CD4-positive, alpha-beta T cell treated with Interleukin-6 for 4 hours (primary cell): ENCODE measurements at places on chromosomes 4 and X.

- peak; percentile 74 for DNase-seq
Measured at GRCh38 chr4:153497091-153497531, 31.0 kb downstream of the TMEM131L start.

GRCh38 chr4:8439914-8440491 lies 520 bp downstream of the ACOX3 start:
- no peak for DNase-seq

DNA sequence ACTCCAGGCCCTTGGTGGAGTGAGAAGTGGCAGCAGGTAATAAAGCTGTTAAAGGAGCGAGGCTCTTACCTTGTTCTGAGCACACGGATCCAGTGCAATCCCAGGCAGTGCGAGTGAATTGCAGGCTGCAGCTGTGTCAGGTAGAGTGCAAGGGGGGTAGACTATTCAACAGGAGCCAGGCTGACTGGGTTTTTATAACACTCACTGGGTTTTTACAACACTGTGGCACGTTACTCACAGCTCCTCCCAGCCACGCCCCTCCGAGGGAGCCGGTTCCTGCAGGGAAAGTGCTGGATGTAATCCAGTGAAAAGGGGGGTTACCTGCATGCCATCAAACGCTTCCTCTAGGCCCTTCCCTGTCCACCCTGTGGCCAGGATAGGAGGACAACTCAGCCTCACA lies 358 bp downstream of the FGFBP1 start:
- no peak for DNase-seq

- peak; percentile 33 for DNase-seq
Measured at GRCh38 chrX:101759000-101759399, 99.3 kb upstream of the ARMCX2 start.

- DNase-seq: peak; percentile 61
Measured at GRCh38 chrX:40098264-40099054, 701 bp upstream of the BCOR start.

DNA sequence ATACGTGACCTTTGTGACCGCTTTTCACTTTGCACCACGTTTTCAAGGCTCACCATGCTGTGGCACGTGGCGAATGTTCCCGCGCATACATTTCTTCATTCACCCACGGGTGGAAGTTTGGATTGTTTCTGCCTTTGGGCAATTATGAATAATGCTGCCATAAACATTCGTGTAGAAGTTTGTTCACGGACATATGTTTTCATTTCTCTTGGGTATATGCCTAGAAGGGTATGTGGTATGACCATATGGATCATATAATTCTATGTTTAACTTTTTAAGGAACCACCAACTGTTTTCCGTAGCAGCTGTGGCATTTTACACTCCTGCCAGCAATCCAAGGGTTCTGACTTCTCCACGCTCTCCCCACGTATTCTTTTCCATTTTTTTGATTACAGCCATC lies 60.9 kb upstream of the MXD4 start:
- no peak for DNase-seq

GRCh38 chrX:5113128-5113527 lies 1115.5 kb downstream of the NLGN4X start:
- DNase-seq: no peak

- peak; percentile 69 for DNase-seq
Measured at GRCh38 chrX:40153345-40154249, 55.8 kb upstream of the BCOR start.

DNA sequence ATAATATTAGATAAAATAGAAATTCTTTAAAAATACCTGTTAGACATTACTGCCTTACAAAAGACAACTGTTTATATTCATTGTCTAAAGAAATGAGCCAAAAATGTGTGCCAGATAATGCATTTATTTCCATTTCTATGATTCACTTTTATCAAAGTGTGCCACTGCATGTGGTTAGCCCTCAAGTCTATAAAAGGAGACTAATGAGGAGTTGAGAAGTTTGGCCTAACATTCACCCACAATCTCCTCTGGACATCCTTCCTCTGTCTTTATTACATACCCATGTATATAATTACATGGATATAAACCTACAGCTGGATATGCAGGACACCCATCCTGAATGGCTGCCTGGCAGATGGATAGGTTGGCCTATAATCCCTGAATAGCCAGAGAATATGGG lies 42.6 kb upstream of the PDE5A start:
- no peak for DNase-seq

DNA sequence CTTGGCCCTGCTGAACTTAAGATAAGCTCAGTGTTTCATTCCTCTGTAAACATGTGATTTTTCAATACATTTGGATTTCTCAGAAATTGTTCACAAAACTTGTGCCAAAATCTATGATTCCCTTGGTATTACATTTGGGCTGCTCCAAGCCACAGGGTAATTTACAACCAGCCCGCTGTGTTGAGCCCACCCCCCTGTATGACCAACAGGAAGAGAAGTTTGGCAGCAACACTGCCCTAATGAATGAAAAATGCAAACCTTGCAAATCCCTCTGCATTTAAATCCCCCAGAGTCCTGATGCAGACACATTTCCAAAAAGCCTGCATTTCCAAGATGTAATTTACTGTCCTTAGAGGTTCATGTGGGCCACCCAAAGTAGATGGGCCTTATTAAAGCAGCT lies 34.1 kb upstream of the GAB1 start:
- no peak for DNase-seq

GRCh38 chrX:103586659-103587058 lies 1.3 kb downstream of the TCEAL4 start:
- DNase-seq: no peak

- DNase-seq: no peak
Measured at GRCh38 chrX:148774276-148774675, 273.9 kb downstream of the AFF2 start.

GRCh38 chr4:104549736-104550135 lies 55.0 kb upstream of the CXXC4 start:
- no peak for DNase-seq

DNA sequence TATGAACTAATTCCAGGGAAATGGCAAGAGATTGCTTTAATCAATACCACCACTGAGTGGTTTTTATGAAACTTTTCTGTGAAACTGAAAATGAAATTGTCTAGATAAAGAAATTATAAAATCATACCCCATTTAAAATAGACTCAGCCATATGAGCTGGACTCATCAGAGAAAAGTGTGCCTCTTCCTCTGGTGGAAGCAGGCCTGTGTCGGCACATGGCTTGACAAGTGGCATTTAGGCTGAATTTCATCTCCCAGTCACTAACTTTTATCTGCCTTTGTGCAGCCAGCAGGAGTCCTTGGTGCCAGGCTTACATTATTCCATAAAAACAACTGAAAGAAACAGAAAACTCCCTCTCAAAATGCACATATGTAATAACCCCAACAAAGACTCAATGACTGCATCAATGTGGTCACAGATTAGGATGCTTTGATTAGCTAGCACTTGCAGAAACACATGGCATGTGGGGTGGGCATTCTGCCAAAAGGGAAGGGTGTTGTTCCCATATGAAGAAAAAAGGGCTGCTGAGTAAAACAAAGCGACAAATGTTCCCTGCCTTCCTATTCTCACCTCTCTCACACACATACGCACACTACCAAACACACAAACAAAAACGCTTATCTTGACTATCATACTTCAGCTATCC lies 232.3 kb downstream of the PABPC4L start:
- no peak for DNase-seq

- no peak for DNase-seq
Measured at GRCh38 chr4:86791126-86791525, 58.1 kb downstream of the SLC10A6 start.

GRCh38 chr4:75995727-75996126 lies 5.0 kb upstream of the SDAD1 start:
- DNase-seq: peak; percentile 12

- no peak for DNase-seq
Measured at GRCh38 chrX:27446423-27446822, 16.7 kb downstream of the PPP4R3C start.

GRCh38 chr4:168028970-168029597 lies 63.3 kb upstream of the ANXA10 start:
- DNase-seq: no peak

GRCh38 chr4:183552274-183553146 lies 47.7 kb downstream of the ING2 start:
- DNase-seq: no peak

GRCh38 chrX:16162391-16162790 lies 4.9 kb upstream of the MAGEB17 start:
- no peak for DNase-seq

DNA sequence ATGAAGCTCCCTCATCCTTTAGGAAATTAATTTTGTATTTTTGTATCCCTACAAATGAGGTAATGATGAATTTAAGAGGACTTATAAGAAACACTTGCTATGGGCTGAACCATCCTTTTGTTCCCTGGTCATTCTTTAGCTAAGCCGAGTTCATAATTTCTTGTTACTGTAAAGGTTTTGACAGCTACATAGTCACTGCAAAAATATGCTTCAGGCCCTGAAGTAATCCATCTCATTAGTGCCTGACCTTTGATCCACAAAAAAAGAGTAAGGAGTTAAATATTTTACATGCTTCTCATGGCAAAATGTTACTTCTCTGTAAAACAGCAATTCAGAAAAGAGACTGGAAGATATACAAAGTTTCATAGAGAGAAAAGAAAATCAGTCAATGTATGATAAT lies 290.6 kb upstream of the SLIT2 start:
- no peak for DNase-seq

GRCh38 chr4:86032476-86033022 lies 327.3 kb downstream of the MAPK10 start:
- DNase-seq: no peak

DNA sequence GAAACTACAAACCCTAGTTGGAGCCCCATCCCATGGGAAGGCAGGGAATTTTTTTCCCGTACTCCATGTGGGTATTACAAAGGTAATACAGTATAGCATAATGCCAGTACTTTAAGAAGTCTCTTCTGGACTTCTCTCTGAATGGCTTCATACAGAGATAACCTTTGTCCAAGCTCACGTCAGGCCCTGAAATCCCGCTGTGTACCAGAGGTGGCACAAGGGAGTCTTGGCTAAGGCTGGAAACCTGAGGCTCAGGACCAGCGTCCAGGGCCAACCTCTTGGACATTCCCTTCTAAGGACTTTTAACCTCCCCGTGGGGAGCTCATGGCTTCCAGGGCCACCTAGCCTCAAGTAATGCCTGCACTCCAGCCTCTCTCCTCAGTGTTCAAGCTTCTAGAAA lies 338.9 kb upstream of the FAM241A start:
- DNase-seq: no peak

DNA sequence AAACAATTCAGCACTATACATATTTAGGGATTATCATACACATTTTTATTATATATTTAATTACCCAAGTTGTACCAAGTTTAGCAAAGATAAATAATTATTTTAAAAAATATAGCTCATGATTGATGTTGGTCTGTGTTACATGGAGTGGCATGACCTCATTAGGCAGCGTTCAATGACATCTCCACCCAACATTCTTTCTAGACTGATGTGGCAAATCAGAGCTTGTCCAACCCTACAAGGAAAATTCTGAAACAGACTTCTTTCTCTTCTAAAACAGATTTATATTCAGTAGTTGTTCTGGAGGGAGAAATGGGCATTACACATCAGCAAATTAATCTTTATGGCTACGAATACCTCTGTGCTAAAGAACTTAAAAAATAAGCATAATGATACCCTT lies 189.7 kb downstream of the PDGFC start:
- DNase-seq: no peak

DNA sequence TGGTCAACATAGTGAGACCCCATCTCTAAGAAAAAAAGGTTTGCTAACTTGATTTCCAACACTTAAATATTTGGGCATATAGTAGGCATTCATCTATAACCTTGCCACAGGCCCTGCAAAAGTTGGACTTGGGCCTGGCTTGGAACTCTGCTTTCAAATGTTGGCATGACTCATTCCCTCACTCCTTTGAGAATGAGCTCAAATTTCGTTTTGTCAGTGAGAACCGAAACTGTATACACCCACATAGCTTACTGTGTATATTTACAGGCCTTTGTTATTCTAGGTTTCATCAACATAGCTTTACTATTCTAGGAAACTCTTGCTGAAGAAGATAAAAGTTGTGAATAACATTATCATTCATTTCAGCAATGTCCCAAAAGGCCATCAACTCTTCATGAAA lies 88.7 kb upstream of the ELOVL6 start:
- DNase-seq: no peak

- DNase-seq: no peak
Measured at GRCh38 chr4:113347245-113347644, 297.8 kb downstream of the ANK2 start.

- DNase-seq: no peak
Measured at GRCh38 chrX:115251458-115252233, 17.8 kb upstream of the LRCH2 start.

DNA sequence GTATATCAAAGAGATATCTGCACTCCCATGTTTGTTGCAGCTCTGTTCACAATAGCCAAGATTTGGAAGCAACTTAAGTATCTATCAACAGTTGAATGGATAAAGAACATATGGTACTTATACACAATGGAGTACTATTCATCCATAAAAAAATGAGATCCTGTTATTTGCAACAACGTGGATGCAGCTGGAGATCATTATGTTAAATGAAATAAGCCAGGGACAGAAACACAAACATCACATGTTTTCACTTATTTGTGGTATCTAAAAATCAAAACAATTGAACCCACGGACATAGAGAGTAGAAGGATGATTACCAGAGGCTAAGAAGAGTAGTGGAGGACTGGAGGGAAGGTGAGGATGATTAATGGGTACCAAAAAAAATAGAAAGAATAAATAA lies 14.2 kb downstream of the IQCM start:
- DNase-seq: no peak

GRCh38 chr4:6453688-6453990 lies 18.8 kb downstream of the PPP2R2C start:
- no peak for DNase-seq

- no peak for DNase-seq
Measured at GRCh38 chr4:97404876-97405523, 738.3 kb downstream of the STPG2 start.

DNA sequence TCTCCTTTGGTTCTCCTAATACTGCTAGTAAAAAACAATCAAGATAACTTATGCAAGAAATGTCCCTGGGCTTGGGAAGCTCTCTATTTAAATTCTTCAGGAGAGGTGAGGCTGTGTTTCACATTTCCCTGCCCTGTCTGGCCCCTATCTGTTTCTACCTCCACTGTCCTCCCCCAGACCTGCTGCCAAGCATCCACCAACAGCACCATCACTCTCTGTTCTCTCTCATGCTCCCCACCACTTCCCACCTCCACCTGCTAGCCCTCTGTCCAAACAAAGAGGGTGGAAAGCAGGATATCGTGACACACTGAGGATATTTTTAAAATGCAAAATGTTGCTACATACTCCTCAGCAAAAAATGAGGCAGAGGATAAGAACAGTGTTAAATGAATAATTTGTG lies 88.4 kb upstream of the NAP1L5 start:
- no peak for DNase-seq

DNA sequence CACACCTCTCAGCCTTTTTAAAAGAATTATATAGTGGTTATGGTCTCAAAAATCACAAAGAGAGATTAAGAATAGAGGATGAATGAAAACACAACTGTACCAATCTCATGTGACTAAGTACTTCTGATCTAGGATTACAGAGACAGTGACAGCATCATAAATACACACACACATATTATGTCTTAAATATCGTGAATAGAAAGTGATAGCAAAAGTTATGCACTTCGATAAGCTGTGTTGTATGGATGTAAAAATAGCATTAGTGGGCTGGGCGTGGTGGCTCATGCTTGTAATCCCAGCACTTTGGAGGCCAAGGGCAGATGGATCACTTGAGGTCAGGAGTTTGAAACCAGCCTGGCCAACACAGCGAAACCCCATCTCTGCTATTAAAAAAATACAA lies 25.0 kb downstream of the GYPA start:
- no peak for DNase-seq

GRCh38 chr4:7787067-7787466 lies 152.6 kb downstream of the AFAP1 start:
- no peak for DNase-seq
